ENCODE measurements at places on chromosomes 4 and X.

GRCh38 chrX:123581586-123581985 lies 151.3 kb downstream of the THOC2 start:
- no peak for DNase-seq

GRCh38 chr4:153071958-153072598 lies 132.2 kb upstream of the TRIM2 start:
- no peak for DNase-seq

DNA sequence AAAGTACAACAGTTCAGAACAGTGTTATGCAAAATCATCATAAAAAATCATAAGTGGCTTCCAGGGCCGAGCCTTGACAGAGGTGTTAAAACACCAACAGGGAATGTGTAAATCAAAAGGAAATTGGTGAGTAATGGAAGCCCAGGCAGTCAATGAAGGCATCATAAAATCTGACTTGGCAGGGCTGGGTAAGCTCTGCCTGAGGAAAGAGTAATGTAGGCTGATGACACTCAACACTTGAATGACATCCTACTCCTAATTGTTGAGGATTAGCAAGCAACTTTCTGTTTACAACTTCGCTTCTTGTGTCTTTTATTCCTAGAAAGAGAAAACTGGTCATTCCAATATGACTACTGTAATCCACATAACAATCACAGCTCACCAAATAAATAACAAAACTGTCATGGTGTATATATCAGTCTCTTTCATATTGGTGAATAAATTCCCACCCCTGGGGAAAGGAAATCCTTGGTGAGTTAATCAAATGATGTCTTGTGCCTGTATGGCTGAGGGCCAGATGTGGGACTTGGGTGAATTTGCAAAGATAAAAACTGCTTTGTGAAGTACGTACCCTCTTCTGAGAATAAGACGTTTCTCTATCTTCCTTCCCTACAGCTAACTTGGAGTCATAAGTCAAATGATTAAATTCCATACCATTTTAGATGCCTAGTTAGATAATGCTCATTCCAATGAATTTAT lies 196.8 kb downstream of the DCHS2 start:
- DNase-seq: no peak

DNA sequence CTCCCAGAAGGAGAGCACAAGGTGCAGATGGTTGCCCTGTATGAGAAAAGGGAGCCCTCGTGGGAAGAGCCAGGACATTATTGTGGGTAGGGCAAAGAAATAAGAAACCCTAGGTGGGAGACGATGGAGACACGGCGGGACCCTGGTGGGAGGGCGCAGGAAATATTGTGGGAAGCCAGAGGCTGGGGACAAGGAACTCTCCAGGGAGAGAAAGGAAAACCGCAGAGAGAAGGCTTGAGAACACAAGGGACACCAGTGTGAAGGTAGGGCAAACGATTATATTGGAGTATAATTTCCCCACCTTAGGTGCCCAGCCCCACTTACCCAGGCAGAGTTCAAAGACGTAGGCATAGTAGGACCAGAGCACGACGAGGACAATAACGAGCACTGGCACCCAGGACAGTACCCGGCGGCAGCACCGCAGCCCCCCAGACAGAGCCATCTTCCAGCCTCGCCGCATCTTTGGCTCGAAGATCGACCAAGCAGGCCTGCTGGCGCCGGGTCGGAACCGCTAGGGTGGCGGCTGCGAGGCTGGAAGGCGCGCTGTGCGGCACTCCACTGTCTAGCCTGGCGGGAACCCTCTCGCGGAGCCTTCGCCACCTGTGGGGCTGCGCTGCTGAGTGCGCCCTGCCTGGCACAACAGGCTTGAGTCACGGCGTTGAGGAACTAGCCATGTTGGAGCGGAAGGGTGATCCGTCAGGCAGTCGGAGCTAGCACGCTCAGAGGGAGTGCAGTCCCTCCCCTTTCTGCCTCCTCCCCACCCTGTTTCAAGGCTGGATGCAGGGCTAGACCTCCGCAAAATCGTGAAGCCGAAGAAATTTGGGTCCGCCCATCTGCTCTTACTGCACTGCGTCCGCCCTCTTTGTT lies at the start of gene ZDHHC15:
Gene ZDHHC15 (minus strand): TSS at position 473 of the 867 bp plus-strand sequence. CDS start 13 bp downstream, at position 460.
- DNase-seq: no peak

- no peak for DNase-seq
Measured at GRCh38 chr4:139922406-139923024, 231.5 kb downstream of the MAML3 start.

- no peak for DNase-seq
Measured at GRCh38 chr4:156957556-156957955, 14.0 kb downstream of the PDGFC start.

GRCh38 chr4:48699475-48699874 lies 80.6 kb downstream of the FRYL start:
- no peak for DNase-seq

- no peak for DNase-seq
Measured at GRCh38 chr4:1582227-1582626, 101.9 kb downstream of the FAM53A start.

GRCh38 chr4:20724915-20725314 lies 24.7 kb downstream of the PACRGL start:
- DNase-seq: no peak

GRCh38 chrX:14386981-14387380 lies 142.4 kb upstream of the GLRA2 start:
- no peak for DNase-seq

DNA sequence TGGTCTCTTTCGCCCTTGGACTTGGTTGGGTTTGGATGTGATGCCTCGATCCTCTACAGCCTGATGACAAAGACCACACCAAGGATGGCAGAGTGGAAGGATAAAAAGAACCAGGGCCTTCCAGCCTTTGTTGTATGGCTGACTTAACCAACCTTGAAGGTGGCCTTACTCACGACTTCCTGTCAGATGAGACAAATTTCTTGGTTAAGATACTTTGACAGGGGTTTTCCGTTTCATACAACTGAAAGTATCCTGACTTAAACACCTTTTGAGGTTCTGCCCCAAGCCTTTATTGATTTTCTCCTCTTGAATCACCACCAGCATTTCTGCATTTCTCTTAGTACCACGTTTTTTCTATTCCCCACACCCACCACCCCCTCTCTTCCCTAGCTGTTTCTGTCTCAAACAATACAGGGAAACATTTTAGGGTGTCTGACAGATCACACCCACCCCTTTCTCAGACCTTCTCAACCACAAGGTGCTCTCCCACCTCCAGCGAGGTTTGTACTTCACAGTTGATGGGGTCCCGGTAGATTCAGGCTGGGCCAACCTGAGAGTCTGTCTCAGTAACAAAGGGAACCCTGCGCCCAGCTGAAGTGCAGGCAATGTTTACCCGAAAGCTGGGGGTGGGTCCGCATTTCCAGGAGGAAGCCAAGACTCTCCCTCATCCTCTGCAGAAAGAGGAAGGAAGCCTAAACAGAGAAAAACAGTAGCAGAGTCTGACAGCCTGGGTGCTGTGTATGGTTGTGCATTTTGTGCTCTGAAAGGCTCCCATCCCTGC lies 5.0 kb upstream of the TSPAN5 start:
- no peak for DNase-seq

GRCh38 chr4:2694691-2695090 lies 61.4 kb downstream of the TNIP2 start:
- no peak for DNase-seq

- no peak for DNase-seq
Measured at GRCh38 chr4:165384598-165384997, 5.8 kb downstream of the CPE start.

GRCh38 chrX:124338733-124339514 lies 6.5 kb downstream of the TEX13D start:
- no peak for DNase-seq

GRCh38 chrX:133869270-133869669 lies 116.1 kb downstream of the GPC3 start:
- no peak for DNase-seq

- DNase-seq: no peak
Measured at GRCh38 chr4:30839583-30840520, 119.7 kb downstream of the PCDH7 start.

GRCh38 chr4:106287353-106287969 lies 28.5 kb downstream of the TBCK start:
- DNase-seq: no peak

- no peak for DNase-seq
Measured at GRCh38 chr4:89336818-89337420, 29.3 kb upstream of the GPRIN3 start.

DNA sequence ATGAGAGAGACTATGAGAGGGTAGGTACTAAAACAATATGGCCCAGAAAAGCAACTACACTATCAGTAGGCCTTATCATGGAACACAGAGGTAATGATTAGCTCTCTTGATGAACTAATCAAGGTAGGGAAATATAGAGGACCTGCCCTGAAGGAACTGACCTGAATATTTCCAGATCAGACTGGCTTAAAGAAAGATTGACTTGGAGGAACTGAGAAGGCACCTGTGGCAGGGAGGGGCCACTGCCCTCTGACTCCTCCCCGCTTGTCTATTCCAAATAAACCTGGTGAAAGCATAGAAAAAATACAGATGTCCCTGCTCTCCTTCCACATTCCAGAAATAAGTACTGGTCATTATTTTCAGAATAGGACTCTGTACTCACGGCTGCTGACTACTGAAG lies 5.5 kb downstream of the RPS6KA6 start:
- DNase-seq: no peak

DNA sequence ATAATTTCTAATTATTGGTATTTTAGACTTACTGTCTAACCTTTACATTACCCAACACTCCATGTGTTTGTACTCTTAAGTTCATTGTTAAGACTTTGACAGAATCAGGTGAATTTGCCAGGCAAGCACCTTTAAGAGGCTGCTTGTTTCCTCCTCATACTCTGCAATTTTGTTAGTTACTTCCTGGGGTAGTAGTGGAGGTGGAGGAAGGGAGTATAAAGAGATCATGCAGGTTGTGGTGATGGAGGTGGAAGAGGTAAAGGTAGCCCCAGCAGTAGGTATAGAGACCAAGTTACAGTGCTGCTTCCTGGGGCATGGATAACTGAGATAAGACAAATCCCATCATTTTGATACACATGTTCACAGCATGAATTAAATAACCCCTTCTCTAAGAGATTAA lies 6.7 kb downstream of the WDR44 start:
- DNase-seq: no peak

DNA sequence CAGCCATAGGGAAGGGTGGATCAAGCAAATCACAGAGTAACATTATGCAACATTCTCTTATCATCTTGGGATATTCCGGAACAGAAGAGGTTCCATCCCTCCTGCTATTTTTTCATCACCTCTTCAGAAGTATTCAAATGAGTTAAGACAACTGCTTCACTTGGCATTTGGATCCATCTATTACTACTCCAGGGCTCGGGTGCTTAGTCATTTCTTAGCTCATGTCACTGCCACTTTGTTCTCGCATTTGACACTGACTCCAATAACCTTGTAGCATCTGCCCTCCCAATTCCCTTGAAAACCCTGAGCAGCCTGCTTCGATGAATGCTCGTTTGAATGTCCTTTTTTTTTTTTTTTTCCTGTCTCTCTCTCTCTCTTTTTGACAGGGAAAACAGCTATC lies 114.9 kb downstream of the PPARGC1A start:
- no peak for DNase-seq

- no peak for DNase-seq
Measured at GRCh38 chr4:122687531-122688061, 44.9 kb upstream of the BBS12 start.

DNA sequence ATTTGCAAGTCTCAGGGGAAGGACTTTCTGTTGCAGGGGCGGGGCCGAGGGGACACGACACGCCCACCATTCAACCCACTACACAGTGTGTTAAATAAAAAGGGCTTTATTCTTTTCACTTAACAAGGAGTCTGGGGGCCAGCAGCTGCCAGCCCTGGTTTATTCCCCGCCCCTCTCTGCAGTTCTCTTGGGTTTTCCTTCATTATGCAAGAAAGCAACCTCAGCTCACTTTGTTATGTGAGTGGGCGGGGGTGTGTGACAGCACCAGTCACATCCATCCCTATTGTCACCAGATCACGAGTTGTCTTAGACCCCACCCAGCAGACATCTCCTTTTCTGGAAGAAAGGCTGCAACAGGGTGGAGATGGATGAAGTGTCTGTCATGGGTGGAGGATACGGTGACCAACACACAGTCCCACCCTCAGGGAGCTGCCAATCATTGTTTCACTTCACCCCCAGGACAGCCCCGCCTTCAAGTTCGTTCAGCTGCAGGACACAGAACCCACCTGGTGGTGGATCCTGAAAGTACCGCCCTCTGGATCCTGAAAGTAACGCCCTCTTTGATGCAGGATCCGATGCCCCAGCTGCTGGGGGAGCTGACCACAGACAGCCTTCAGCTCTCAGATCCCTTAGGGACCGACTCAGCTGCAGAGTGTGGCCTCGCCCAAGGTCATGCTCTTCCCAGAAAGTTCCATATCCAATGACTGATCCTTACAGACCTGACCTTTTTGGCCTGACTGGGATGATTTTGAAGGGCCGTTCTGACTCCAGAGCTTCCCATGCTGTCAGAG lies 79.6 kb downstream of the SMIM20 start:
- DNase-seq: no peak

DNA sequence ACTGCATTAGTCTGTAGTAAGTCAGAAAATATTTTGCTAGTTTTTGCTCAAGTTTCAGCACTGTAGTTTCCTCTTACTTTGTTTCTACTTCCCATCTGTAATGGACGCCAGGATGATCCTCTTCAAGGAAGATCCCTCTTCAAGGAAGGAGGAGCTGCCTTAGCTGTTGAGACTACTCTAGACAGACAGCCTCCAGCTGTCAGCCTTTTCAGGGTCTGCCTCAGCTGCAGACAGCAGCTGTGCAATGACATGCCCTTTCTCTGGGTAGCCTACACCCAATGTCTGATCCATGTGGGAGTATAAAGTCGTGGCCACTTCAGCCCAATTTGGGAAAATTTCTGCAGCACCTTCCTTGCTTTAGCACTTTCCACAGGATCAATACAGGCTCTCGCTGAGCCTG lies 281.0 kb upstream of the MAOA start:
- DNase-seq: no peak

DNA sequence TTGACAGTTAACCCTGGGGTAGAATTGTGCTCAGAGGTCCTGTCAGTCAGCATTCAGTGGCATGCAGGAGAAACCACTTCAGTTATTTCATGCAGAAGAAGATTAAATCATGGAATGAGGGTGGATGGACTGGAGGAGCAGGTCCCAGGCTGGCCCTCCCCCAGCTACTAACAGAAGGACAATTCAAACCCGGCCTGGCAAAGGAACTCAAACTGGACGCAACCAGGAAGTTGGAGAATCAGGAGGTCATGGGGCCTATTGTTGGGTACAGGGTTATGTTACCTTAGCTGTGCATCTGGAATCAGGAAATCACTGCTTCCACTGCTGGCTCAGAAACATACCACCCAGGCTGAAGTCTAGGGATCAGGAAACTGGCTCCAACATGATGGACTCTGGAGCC lies 121.4 kb downstream of the GPAT3 start:
- DNase-seq: no peak

DNA sequence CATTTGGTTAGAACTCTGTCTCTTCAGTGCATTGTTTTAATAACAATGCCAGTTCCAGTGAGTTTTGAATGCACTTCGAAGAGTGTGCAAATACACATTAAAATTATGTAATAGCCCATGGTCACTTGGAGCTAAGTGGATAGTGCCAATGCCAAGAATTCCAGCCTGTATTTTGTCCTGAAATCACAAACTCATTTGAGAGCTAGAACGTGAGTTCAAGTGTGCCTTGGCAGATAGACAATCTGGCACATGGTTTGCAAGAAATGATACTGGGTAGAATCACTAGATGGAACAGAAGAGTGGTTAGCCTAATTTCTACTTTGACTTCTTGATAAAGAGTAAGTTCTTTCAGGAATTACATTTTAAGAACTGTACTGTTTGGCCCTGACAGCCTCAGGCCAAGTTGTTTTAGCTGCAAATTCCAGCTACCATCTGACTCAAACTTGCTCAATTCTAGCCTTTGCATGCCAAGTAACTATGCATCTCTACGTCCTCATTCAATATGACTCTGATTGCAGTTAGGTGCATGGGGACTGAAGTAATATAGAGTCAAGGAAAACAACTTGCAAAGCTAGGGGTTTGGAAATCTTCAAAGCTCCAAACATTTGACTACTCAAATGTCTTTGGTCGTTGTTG lies 131.9 kb upstream of the SMIM31 start:
- DNase-seq: no peak
